ENCODE measurements at places on chromosomes 12 and 14.

GRCh38 chr12:98814254-98814653 lies 169.2 kb downstream of the APAF1 start:
- DNase-seq = no peak

- no peak for DNase-seq
These were observed 1.9 kb upstream of the ITGB7 start for GRCh38 chr12:53208877-53209463.

DNA sequence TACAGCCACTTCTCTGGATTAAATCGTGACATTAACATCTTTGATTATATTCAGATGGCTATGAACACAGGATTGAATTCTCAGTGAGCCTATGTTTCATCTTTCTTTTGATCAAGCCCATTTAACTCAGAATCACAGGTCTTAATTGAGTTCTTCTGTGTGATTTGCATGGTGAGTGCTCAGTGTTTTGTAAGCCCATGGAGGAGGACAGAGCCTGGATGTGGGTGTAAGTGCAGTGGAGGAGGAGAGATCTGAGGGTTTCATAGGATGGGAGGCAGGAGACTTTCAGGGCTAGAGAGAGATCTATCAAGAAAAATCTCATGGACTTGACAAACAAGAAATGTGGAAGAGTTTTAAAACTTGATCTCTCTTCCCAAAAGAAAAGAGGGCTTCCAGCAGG lies 5.3 kb upstream of the TESPA1 start:
- DNase-seq = no peak

DNA sequence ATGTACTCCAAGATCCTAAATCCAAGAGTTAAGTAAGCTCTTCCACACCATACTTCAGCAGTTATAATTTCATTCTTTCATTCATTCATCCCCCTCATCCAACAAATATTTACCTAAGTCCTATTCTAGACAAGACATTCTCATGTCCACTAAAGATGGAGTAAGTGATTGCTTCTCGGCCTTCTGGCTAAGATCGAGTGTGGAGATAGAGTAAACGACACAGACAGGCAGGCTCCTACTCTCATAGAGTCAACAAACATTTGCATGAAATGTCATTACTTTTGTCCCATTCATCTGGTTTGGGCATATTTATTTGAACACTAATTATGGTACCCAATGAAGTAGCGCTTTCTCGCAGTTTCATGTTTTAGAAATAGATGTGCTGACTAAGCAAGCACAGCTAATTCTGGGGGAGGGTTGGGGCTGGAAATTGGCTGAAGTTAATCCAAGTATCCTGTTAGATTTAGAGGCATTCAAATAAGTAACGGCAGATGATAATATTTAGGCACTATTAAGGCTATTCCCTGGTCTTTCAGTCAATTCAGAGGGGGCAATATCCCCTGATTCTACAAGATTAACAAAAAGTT lies 176.5 kb downstream of the CEP128 start:
- no peak for DNase-seq

- no peak for DNase-seq
These were observed 35.0 kb upstream of the SLC24A4 start for GRCh38 chr14:92287987-92288386.

DNA sequence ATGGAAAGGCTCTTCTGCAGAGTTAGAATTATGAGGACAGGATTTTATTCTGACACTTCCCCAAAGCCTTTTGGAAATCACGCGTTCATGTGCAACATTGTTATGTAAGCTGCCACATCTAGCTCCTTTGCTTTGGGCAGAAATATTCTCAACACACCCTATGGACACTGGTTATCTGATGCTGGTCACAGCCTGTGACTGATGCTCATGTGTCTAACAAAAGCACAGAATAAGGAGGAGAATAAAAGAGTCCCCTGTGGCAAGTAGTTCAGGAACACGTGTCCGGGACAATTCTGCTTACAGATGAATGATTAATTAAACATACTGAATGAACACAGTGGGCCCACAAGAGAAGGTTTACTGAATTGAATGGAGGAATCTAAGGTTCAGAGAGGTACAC lies 22.1 kb downstream of the FOXN3 start:
- DNase-seq = no peak

DNA sequence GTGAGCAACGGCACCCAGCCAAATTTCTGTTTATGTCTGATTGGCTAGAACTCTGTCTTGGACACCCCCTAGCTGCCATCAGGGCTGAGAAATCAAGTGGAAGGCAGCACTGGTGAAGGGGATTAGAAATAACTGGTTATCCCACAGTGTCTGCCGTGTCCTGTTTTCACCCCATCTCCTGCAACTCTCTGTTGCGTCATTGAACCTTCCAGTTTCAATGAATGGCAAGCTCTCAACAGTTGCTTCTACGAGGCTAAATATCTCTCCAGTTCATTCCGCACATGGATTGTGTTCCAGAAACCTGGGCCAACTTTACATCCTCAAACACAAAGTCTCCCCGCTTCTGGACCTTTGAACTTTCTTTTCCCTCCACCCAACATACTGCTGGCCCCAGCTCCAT lies 173.7 kb downstream of the RBM19 start:
- DNase-seq = no peak

GRCh38 chr14:65042731-65043372 lies 56.2 kb downstream of the FNTB start:
- DNase-seq = peak; percentile 25

DNA sequence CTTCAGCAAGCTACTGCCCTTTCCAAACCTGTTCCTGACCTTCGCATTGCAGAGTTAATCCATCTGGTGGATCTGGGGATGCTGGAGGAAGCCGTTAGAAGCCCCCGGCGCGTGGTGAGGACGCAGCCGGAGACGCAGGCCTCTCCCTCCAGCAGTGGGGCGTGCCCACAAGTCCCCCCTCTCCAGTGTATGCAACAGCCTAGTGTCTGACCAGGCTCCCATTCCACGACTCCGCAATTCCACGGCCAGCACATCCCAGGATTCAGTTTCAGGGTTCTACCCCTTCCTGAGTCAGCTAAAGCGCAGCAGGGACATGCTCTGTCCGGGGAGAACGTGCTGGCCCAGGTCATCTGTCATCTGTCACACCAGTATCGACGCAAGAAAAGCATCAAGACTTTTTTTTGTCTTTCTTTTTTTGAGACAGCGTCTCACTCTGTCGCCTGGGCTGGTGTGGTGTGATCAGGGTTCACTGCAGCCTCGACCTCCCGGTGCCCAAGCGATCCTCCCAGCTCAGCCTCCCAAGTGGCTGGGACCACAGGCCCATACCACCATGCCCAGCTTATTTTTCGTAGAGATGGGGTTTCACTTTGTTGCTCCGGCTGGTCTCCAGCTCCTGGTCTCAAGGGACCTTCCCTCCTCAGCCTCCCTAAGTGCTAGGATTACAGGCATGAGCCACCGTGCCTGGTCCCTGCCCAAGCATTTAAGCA lies 8.0 kb upstream of the DYNC1H1 start:
- no peak for DNase-seq

GRCh38 chr12:120037851-120038250 lies 48.8 kb downstream of the BICDL1 start:
- no peak for DNase-seq

- DNase-seq = no peak
These were observed 449 bp downstream of the THAP2 start for GRCh38 chr12:71664411-71665089.

DNA sequence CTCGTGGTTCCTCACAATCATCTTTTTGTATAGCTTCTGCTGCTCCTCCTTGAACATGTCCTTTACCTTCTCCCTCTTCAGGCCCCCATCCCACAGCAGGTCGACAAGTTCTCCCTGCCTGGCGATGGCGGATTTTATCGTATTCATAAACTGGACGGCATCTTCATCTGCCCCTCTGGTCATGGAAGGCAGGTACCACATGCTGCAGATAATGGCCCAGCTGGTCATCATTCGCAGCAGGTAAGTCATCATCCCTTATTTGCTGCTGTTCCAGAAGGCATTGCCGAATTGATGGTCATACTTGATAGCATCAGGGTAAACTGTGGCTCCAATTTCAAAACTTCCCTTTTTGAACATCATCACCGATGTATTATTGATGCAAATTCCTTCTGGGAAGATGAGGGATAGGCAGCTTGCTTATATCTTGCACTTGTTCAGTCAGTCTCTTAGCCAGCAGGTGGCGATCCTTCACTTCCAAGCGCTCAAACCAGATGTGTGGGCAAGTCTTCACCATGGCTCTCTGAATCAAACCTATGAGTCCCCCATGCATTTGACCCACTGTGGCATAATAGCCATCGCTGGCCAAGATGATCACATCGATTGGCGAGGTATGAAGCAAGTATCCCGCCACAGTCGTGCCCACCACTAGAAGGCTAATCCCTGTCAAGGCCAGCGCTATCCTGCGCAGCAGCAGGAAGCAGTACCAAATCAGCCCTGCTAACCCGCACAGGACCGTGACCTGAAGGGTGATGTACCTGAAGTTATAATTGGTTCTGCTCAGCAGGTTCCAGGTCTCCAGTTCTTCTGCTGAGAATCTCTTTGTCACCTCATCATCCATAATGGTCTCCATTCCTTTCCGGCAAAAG lies 381.5 kb upstream of the STXBP6 start:
- peak; percentile 5 for DNase-seq

- no peak for DNase-seq
These were observed 10.2 kb upstream of the NYNRIN start for GRCh38 chr14:24388474-24389179.

GRCh38 chr12:63869656-63870055 lies 25.2 kb downstream of the SRGAP1 start:
- no peak for DNase-seq

DNA sequence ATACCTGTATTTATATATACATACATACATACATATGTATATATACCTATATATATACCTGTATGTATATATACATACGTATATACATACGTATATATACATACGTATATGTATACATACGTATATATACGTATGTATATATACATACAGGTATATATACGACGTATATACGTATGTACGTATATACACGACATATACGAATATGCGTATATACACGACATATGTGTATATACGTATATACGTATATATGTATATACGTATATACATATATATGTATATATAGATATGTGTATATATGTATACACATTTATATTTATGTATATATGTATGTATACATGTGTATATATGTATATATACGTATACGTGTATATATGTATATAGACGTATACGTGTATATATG lies 92.7 kb upstream of the ABCD2 start:
- DNase-seq = no peak

DNA sequence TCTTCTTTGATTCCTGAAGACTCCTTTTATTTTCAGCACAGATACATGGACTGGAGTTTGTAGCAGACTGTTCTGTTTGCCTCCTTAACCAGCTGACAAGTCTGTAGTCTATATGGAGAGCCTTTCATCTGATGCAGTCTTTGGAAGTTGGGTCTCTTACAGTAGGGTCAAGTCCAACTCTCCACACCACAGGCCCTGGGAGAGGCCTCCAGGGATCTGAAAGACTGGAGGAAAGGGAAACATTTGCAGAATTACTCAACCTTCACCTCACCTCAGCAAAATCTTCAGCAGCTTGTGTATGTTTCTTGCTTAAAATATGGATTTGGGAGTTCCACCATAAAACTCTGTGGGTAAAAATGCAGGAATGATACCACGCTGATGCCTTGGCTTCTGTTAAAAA lies 188.4 kb downstream of the MSRB3 start:
- DNase-seq = no peak

- DNase-seq = no peak
These were observed 133.0 kb downstream of the PAWR start for GRCh38 chr12:79557690-79558315.

GRCh38 chr12:110091136-110091711 lies 32.9 kb upstream of the IFT81 start:
- DNase-seq = no peak

GRCh38 chr12:98151105-98151590 lies 364.2 kb upstream of the TMPO start:
- DNase-seq = no peak

DNA sequence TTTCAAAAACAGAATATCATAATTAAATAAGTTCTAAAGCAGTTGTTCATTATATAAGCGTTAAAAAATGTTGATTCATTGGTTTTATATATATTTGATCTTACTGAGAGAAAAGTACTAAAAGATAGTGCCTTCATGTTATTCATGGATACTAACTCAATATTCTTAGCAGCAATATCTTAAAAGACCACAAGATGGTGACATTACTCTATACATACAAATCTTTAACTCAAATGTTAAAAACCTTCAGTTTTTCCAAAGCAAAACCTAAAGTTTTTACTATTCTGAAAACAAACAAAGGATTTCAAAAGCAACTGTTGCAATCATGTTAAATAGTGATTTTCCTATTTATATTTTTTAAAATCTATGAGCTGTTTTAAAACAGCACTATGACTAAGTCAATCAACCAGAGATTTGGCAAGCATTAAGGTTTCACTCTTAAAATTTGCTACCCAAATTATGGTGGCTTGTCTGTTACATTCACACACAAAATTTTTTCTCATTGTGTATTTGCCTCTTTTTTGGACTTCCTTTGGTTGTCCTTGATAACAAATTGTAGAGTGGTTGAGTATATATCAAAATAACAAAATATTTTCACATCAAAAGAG lies 50.1 kb upstream of the RERGL start:
- DNase-seq = peak; percentile 16

GRCh38 chr12:1171657-1172408 lies 180.8 kb downstream of the ERC1 start:
- no peak for DNase-seq

DNA sequence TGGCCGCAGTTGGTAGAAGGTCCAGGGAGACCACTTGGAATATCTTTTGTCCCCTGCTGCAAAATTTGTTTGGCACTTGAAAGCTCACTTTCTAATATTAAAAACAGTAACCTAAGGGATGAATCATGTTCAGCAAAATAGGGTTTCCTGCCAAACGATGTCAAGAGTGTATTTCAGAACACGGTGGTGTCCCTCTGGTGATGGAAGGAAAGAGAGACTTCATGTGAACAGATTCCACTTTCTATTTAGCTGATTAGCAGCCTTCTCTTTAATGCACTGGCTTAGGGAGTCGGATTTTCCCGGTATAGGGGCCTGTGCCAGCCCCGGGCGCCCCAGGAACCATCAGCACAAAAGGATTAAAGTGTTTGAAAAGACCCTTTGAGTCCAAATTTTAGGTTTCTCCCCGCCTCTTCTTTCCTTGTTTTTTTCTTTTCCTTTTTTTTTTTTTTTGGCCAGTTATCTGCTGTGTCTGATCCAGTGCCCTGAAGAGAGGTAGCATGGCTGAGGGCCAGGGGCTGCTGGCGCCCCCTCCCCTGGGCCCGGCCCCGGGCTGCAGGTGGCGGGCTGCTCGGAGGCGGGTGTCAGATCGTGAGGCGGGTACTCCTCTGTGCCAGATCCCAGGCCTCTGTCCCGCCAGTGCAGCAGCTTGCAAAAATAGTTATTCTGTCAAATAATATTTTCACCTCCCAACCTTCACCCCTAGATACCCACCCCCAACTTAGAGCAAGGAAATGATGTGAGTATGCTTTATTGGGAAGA lies 88.3 kb downstream of the TESC start:
- no peak for DNase-seq

- DNase-seq = no peak
These were observed 655.5 kb upstream of the FLRT2 start for GRCh38 chr14:84874436-84874835.

DNA sequence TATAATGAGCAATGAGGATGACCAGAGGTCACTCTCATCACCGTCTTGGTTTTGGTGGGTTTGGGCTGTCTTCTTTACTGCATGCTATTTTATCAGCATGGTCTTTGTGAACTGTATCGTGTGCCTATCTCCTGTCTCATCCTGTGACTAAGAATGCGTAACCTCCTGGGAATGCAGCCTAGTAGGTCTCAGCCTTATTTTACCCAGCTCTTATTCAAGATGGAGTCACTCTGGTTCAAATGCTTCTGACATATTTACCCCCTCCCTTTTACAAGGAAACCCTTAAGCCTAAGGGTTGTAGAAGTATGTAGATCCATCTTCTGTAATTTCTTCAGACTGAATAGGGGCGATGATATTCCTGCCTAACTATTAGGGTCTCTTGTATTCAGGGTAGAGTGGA lies 8.4 kb downstream of the IFI27L1 start:
- DNase-seq = no peak

Measured in globus pallidus (tissue), 1 donor.